ENCODE measurements at places on chromosomes 12 and 14. TPM values are rescaled to one million over a fixed set of nuclear protein-coding genes. Genes with fewer than 3 reads are reported as not detected.

The TMEM179 gene
- total RNA-seq: not detected

The DDX54 gene
- 132 TPM for total RNA-seq

The MYF5 gene
- not detected for total RNA-seq

The PTGDR gene
- total RNA-seq: not detected

The GLT8D2 gene
- 0.23 TPM for total RNA-seq

The COPZ1 gene
- total RNA-seq: 95.2 TPM

The HCAR3 gene
- 0.09 TPM for total RNA-seq

The NOS1 gene
- total RNA-seq: not detected

The NTF3 gene
- total RNA-seq: not detected

The RPS26 gene
- total RNA-seq: 64.0 TPM

The CCDC196 gene
- total RNA-seq: not detected

The CIDEB gene
- 14.0 TPM for total RNA-seq

The TOX4 gene
- total RNA-seq: 85.6 TPM

DNA sequence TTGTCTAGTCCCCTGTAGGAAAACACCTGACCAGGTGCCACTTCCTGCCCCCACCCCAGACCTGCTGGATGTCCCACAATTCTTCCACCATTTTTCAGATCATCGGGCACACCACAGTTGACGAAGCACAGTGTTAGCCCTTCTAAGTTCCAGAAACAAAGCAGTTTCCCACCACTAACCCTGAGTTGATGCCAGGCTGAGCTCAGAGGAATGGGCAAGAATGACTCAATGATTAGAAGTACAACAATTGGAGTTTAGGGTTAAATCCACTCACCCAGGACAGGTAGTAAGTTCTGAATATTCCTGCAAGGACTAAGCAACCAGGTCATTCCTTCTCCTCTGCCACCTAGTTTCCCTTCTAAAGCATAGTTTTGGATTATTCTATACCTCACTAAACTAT, 979.8 kb downstream of the BCL11B start:
- H3K4me3 ChIP-seq: no peak overlapping the region
- no peak overlapping the region for H3K27ac ChIP-seq
- H3K4me1 ChIP-seq: peaks cover 9% of the 10 kb centered on the region
- H3K36me3 ChIP-seq: no peaks in the 10 kb centered on the region
- H3K27me3 ChIP-seq: no peaks in the 10 kb centered on the region
- DNase-seq: no peak

DNA sequence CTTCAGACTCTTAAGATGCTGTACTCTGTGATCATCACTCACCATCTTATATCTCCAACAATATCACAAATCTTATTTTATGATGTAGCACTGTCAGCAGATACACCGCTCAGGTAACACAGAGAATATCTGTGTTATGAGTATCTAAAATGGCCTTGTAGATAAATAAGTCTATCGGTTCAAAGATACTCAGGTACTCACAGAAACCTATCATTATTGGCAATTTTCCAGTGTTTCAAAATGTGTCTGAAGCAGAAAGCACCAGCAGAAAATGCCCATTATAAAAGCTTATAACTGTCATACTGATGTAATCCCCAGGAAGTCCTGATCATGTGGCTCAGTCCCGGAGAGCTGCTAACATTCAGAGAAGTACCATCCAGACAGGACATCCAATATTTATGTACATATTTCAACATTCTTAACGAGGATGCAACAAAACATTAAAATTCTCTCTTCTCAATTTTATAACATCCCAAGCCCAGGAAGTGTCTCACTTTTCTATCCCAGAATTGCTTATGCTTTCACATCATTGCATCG, 190.7 kb upstream of the LMNTD1 start:
- H3K4me1 ChIP-seq: no peaks in the 10 kb centered on the region
- no peak for DNase-seq
- no peak overlapping the region for H3K4me3 ChIP-seq
- no peaks in the 10 kb centered on the region for H3K27me3 ChIP-seq
- no peaks in the 10 kb centered on the region for H3K36me3 ChIP-seq

DNA sequence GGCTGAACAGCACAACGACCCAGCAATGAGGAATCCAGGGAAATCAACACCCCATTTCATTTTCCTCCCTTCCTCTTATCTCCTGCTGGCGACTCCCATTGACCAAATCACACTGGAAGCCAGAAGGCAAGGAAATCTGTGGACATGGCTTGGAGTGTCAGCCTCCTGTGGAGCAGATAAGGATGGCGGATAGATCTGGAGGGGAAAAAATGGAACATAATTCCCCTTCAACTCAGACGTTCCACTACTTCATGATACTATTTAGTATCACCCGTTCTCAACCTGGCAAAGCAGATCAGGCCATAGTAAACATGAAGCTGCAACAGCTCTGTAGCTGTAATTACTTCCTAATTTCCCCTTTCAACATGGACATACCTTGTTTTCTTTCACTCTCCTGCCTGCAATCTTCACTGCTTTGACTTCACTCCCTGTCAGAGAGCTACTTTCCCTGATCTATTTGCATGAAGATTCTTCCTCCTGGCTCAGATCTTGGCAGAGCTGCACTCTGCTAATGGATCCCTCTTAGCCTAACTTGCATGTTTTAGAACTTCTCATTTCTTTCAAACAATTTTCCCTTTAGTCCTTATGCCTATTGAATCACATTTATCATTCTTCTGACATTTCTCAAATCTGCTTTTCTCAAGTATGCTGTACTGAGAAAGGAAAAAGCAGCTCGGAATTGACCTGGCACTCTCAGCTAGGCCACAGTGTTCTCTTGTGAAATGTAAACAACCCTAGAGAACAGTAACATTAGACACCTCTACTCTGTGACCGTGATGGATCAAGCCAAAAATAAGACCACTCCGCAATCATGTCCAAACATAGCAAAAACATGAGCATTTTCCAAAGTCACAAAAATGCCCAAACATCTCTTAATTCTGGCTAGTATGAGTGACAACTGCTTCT, 135.1 kb downstream of the ETNK1 start:
- H3K4me3 ChIP-seq: no peak overlapping the region
- no peaks in the 10 kb centered on the region for H3K27me3 ChIP-seq
- no peaks in the 10 kb centered on the region for H3K36me3 ChIP-seq

- H3K27me3 ChIP-seq: peaks cover 2% of the 10 kb centered on the region
- no peak overlapping the region for H3K27ac ChIP-seq
- DNase-seq: no peak
- no peak overlapping the region for H3K4me3 ChIP-seq
- H3K36me3 ChIP-seq: no peaks in the 10 kb centered on the region
These were observed 866.7 kb upstream of the TMEM132C start for GRCh38 chr12:127400221-127400620.

- DNase-seq: peak; percentile 65
- peaks cover 38% of the 10 kb centered on the region for H3K4me1 ChIP-seq
- H3K36me3 ChIP-seq: no peaks in the 10 kb centered on the region
- H3K27ac ChIP-seq: peak overlapping the region; percentile 85
- no peaks in the 10 kb centered on the region for H3K27me3 ChIP-seq
These were observed 1.1 kb downstream of the SYNE2 start for GRCh38 chr14:63853831-63854293.

DNA sequence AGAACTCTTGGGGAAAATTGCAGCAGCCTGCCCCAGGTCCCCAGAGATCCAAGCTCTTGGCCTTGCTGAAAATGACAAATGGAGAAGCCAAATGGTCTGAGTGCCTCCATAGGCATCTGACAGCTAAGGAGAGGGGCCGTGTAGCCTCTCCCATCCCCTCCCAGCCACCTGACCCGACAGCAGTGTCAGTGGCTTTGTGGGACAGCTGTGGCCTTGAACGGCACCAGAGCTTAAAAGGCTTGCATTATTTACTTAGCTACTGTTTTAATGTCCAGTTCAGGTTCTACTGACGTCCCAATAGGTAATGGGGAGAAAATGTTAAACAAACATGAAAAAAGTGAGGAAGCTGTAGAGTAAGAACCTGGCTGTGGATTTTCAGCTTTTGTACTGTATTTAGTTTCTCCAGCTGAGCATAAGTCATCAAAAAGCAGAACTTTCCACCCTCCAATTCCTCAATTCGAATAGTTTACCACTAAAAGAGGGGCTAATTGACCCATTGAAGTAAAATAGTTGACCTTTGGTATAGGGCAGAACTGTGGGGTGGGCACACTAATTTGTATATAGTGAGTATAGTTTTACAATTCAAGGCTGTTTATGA, 50.0 kb downstream of the FOS start:
- peaks cover 12% of the 10 kb centered on the region for H3K4me1 ChIP-seq
- H3K27me3 ChIP-seq: peaks cover 2% of the 10 kb centered on the region
- H3K36me3 ChIP-seq: no peaks in the 10 kb centered on the region
- DNase-seq: no peak
- no peak overlapping the region for H3K4me3 ChIP-seq

- H3K4me3 ChIP-seq: no peak overlapping the region
- H3K27me3 ChIP-seq: peaks cover 26% of the 10 kb centered on the region
- no peaks in the 10 kb centered on the region for H3K4me1 ChIP-seq
- DNase-seq: no peak
These were observed 5.6 kb downstream of the CLEC14A start for GRCh38 chr14:38250331-38250730.

DNA sequence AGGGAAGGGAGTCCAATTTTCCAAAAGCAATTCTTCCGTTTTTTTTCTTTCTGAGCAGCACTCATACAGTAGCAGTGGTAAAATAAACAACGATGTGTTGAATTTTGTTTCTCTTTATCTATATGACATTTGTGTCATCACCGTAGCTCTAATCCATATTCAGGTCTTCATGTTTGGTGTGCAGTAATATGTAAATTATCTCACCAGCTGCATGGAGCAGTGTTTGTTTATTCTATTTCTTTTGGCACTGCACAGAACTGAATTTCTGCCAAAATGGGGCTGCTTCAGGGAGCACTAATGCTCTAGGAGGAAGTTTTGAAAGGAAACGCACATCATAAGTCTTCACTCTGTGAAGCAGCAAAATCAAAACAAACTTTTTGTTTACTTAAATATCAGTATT, 130.0 kb upstream of the NPAS3 start:
- DNase-seq: no peak
- H3K4me3 ChIP-seq: no peak overlapping the region
- no peaks in the 10 kb centered on the region for H3K27me3 ChIP-seq
- no peaks in the 10 kb centered on the region for H3K36me3 ChIP-seq
- no peak overlapping the region for H3K27ac ChIP-seq

GRCh38 chr14:105049753-105050550, 15.3 kb downstream of the GPR132 start:
- no peak overlapping the region for H3K27ac ChIP-seq
- peaks cover 1% of the 10 kb centered on the region for H3K27me3 ChIP-seq
- DNase-seq: no peak
- peaks cover 27% of the 10 kb centered on the region for H3K36me3 ChIP-seq
- peaks cover 8% of the 10 kb centered on the region for H3K4me1 ChIP-seq

- peaks cover 6% of the 10 kb centered on the region for H3K36me3 ChIP-seq
- H3K27me3 ChIP-seq: no peaks in the 10 kb centered on the region
- no peak for DNase-seq
- peaks cover 18% of the 10 kb centered on the region for H3K4me1 ChIP-seq
These were observed 19.4 kb downstream of the GPR19 start for GRCh38 chr12:12676605-12677004.

DNA sequence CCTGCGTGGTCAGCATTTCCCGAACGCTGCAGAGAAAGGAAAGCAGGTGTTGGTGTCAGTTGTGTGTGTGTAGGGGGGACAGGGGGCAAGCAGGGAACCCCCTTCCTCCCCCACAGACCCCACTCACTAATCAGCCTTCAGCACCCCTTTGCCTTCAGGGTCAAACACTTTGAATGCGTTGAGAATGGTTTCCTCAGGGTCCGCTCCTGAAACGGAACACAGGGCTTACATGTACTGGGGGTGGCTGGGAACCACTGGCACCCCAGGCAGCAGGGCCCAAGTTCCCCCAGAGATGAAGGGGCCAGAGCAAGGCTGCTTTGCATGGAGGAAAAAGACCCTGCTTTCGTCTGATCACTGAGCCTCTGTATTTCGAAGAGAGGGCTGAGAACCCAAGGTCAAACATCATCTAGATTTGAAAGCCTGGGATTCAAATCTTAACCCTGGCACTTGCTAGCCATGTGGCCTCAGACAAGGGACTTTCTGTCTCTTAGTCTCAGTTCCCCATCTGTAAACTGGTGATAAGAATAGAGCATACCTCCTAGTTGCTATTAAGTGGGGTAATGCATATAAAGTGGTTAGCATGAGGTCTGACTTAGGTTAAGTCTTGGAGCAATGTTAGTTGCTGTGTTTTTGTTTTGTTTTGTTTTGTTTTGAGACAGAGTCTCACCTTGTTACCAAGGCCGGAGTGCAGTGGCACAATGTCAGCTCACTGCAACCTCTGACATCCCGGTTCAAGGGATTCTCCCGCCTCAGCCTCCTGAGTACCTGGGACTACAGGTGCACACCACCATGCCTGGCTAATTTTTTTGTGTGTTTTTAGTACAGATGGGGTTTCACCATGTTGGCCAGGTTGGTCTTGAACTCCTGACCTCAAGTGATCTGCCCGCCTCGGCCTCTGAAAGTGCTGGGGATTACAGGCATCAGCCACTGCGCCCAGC, 7.0 kb downstream of the MYL2 start:
- H3K4me1 ChIP-seq: no peaks in the 10 kb centered on the region
- H3K4me3 ChIP-seq: no peak overlapping the region
- no peaks in the 10 kb centered on the region for H3K36me3 ChIP-seq

GRCh38 chr12:66662729-66663128, 16.1 kb downstream of the GRIP1 start:
- no peak overlapping the region for H3K27ac ChIP-seq
- no peak overlapping the region for H3K4me3 ChIP-seq
- peaks cover 3% of the 10 kb centered on the region for H3K4me1 ChIP-seq

DNA sequence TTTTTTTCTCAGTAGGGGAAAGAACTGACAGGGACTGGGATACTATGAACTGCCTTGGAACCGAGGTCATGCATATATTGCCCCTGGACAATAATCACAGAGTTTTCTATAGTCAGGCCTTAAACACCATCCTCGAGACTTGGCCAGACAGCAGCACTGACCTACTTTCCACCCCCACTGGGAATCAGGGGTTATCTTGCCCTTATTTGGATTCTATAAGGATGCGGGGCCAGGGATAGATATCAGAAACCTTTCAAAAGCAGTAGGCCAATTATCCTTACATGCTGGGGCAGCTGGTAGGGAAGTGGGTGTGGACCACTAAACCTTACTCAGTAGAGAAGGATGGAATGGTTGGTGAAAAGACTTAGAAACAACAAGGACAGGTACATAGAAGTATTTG, 2.0 kb downstream of the ZNF219 start:
- no peaks in the 10 kb centered on the region for H3K27me3 ChIP-seq
- H3K27ac ChIP-seq: no peak overlapping the region
- H3K4me3 ChIP-seq: no peak overlapping the region
- H3K36me3 ChIP-seq: peaks cover 3% of the 10 kb centered on the region

GRCh38 chr14:88323086-88323522, at the start of gene KCNK10:
KCNK10 (minus strand) TSS chr14:88323269; CDS start chr14:88322798, 471 bp downstream.
- no peaks in the 10 kb centered on the region for H3K36me3 ChIP-seq
- no peak within 1 kb of the TSS for H3K27ac ChIP-seq
- peak within 1 kb of the TSS; percentile 46 for H3K4me3 ChIP-seq
- H3K4me1 ChIP-seq: peaks cover 5% of the 10 kb centered on the region
- peaks cover 42% of the 10 kb centered on the region for H3K27me3 ChIP-seq

GRCh38 chr12:52942901-52943181, 6.1 kb upstream of the KRT18 start:
- DNase-seq: no peak
- no peak overlapping the region for H3K27ac ChIP-seq
- peaks cover 2% of the 10 kb centered on the region for H3K27me3 ChIP-seq

GRCh38 chr12:89661706-89662330, 46.8 kb downstream of the ATP2B1 start:
- H3K36me3 ChIP-seq: peaks cover 5% of the 10 kb centered on the region
- H3K27me3 ChIP-seq: no peaks in the 10 kb centered on the region
- no peak for DNase-seq
- H3K27ac ChIP-seq: peak overlapping the region; percentile 20
- peaks cover 74% of the 10 kb centered on the region for H3K4me1 ChIP-seq
- peak overlapping the region; percentile 6 for H3K4me3 ChIP-seq

- H3K27me3 ChIP-seq: no peaks in the 10 kb centered on the region
- peaks cover 27% of the 10 kb centered on the region for H3K4me1 ChIP-seq
- H3K36me3 ChIP-seq: peaks cover 1% of the 10 kb centered on the region
- H3K4me3 ChIP-seq: no peak overlapping the region
These were observed 20.3 kb upstream of the DRAM1 start for GRCh38 chr12:101857043-101857558.

Measured in activated CD4-positive, alpha-beta T cell treated with anti-CD3 and anti-CD28 coated beads for 36 hours (primary cell).